ENCODE measurements at places on chromosomes 7 and 10. TPM values are rescaled to one million over a fixed set of nuclear protein-coding genes. Genes with fewer than 3 reads are reported as not detected.

Gene TAF5
- total RNA-seq: 7.7 TPM

Gene HTR5A
- total RNA-seq: not detected

Gene NPTX2
- total RNA-seq: 4.3 TPM

Gene SPDYE6
- not detected for total RNA-seq

Gene FAM24B
- 0.66 TPM for total RNA-seq

Gene UROS
- 56.1 TPM for total RNA-seq

Gene LRMDA
- total RNA-seq: 0.22 TPM

Gene PAX2
- total RNA-seq: not detected

Gene ASAH2
- total RNA-seq: 0.72 TPM

Gene PIK3CG
- total RNA-seq: 0.66 TPM

Gene GJC3
- total RNA-seq: not detected

Gene ZNF680
- 2.0 TPM for total RNA-seq

Gene ABCB4
- total RNA-seq: not detected

Gene PKD1L1
- total RNA-seq: under 0.01 TPM

Gene GIMAP2
- 0.66 TPM for total RNA-seq

Gene CYP3A7
- not detected for total RNA-seq

Gene ZNF282
- total RNA-seq: 23.0 TPM

Gene DNAJC30
- 2.6 TPM for total RNA-seq

Gene NSUN6
- 10.6 TPM for total RNA-seq

Gene FAM25G
- total RNA-seq: not detected

Gene IKZF5
- 5.6 TPM for total RNA-seq

Gene FAM25A
- total RNA-seq: not detected

Gene PAX4
- total RNA-seq: not detected

Gene CDH23
- under 0.01 TPM for total RNA-seq

Gene PNLIP
- total RNA-seq: not detected
